ENCODE measurements at places on chromosomes 7 and 10. TPM values are rescaled to one million over a fixed set of nuclear protein-coding genes. Genes with fewer than 3 reads are reported as not detected.

DNA sequence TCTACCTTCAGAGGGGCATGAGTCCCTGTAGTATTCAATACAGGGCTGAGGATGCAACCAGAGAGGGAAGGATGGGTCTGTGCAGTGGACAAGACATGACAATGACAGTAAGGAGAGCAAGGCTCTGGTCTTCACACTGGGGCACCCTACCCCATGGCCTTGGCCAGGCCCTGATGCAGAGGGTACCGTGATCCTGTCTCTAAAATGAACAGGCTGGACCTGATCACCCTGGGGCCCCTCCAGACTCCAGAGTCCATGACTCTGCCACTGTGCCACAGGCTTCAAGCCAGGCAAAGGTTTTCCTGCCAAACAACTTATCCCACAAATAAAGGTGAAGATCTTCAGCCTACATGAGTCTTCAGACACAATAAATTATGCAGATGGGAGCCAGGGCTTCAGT, 4.9 kb downstream of the MAT1A start:
- DNase-seq, result no peak

DNA sequence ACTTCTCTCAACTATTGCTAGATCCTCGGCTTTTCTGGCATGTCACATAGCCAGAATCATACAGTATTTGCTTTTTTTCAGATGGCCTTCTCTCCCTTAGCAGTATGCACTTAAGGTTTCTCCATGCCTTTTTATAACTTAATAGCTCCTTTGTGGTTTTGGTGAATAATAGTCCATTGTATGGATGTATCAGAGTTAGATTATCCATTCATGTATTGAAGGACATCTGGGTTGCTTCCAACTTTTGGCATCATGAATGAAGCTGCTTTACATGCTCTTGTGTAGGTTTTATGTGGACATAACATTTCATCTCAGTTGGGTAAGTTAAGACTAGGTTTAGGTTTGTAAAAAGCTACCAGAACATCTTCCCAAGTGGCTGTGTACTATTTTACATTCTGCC, 4.6 kb downstream of the ATP5F1C start:
- peak; percentile 10 for DNase-seq

GRCh38 chr7:81470724-81471379, 299.0 kb downstream of the HGF start:
- no peak for DNase-seq

GRCh38 chr10:128215733-128216132, 89.5 kb upstream of the MKI67 start:
- no peak for DNase-seq

Gene CPA1
- not detected for total RNA-seq

DNA sequence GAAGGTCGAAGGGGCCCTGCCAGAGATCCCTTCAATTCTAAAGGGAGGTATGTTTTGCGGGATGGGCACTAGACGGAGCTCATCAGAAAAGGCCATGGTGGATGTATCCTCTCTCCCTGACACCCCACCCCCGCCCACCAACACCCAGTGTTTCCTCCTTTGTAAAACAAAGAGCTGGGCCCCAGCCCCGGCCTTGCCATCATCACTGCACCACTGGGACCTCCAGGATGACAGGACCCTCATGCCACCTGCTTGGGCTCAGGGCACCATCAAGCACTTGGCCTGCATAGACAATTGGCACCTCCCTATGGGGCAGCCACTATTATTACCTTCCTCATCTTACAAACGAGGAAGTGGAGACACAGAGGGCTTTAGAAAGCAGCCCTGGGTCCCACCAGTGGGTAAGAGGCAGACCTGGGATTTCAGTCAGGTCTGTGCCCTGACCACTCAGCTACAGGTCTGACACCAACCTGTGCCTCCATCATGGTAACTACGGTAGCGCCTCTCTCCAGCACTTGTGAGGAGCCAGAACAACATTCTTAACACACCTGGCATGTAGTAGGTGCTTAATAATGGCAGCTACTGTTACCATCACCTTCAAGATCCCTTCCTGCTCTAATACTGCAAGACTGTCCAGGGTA, 2.0 kb downstream of the CALML3 start:
- no peak for DNase-seq

Gene STAM
- total RNA-seq, result 9.5 TPM

DNA sequence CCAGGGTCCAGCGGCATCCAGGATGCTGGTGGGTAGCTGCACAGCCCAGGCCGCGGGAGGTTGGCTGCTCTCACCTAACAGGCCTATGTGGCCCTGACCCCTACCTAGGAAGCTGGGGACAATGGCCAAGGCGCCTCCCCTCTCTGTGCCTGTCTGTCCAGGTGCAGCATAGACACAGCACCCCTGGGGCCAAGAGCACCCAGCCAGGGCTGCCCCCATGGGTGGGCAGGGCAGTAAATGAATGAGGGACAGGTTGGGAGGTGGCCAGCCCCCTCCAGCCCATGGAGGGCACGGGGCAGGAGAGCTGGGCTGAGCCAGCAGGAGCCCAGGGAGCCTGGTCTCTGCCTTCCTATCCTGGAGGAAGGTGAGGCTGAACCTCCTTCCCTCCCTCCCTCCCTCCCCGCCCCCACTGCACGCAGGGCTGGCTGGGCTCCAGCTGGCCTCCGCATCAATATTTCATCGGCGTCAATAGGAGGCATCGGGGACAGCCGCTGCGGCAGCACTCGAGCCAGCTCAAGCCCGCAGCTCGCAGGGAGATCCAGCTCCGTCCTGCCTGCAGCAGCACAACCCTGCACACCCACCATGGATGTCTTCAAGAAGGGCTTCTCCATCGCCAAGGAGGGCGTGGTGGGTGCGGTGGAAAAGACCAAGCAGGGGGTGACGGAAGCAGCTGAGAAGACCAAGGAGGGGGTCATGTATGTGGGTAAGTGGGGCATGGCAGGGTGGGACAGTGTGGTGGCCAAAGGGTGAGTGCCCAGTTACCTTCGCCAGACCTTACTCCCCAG, at the start of gene SNCG:
TSS of gene SNCG (plus strand) at position 484 of the 785 bp plus-strand sequence. CDS start at position 583, 99 bp downstream.
- no peak for DNase-seq

DNA sequence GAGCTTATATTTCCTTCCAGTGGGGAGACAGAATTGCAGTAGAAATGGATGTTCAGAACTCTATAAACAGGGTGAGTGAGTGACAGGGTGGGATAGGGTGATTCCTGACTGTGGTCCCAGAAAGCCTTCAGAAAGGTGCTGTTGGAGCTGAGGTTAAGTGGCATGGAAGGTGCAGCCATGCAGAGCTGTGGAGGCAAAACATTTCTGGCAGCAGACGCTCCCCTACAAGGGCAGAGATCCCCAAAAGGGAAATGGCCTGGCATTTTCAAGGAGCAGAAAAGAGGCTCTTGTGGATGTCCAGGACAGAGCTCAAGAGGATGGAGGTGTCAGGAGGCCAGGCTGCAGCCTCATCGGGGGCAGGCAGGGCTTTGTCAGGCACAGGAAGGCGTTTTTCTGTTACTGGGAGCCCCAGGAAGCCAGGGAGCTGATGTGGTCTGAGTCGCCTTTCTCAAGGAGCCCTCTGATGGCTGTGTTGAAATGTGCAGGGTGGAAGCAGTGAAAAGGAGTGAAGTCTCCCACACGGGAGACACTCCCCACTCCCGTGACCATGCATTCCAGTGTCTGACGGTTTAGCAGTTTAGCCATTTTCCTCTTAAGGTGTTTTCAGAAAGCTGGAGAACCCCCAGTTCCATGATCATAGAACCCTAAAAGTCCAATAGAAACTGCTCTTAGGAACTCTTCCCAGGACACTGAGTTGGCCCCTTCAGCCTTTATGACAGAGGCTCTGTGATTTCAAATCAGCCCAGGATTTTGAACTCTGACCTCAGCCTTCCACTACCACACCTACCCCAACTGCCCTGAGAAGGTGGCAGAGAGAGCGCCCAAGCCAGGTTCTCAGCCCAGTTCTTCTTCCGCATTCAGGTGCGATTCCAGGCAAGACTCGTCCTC, 96.2 kb downstream of the C10orf105 start:
- peak; percentile 41 for DNase-seq

GRCh38 chr7:98643236-98643985, 26.3 kb downstream of the NPTX2 start:
- no peak for DNase-seq

- DNase-seq, result no peak
These were observed 65.4 kb upstream of the KIF5B start for GRCh38 chr10:32121648-32122047.

- no peak for DNase-seq
These were observed 1.3 kb upstream of the SH2D4B start for GRCh38 chr10:80536361-80536835.

Gene ASAH2
- 14.0 TPM for total RNA-seq

DNA sequence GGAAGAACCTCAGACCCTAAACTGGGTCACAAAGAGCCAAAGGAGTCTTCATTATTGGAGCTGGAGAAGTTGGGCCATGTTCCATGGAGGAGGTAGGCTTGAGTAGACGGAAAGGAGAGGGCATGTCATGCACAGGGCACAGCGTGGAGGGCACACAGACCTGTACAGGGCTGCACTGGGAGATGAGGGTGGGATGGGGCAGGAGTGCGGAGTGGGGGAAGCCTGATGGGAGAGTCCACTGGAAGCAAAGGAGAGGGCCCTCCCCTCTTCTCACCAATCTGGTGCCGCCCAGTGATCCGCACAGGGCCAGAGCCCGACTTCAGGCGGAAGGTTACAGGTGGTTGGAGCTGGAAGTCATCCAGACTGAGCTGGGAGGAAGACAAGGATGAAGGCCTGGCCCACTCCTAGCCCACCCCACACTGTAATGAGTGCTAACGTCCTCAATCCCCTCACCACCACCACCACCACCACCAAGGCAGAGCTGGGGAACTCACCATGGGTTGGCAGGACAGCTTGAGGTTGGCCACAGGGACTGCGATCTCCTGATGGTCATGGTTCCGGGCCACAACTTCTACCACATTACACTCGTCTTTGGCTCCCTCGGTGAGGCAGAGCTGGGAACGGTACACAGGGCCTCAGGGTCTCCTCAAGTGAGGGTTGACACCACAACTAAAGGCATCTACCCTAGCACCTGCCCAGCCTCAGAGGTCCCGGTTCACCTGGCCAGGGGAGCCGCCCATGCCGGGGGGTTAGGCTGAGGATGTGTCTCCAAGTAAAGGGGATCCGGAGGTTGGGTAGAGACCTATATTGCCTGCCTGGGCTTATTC, 1.0 kb downstream of the NPM3 start:
- DNase-seq, result no peak

DNA sequence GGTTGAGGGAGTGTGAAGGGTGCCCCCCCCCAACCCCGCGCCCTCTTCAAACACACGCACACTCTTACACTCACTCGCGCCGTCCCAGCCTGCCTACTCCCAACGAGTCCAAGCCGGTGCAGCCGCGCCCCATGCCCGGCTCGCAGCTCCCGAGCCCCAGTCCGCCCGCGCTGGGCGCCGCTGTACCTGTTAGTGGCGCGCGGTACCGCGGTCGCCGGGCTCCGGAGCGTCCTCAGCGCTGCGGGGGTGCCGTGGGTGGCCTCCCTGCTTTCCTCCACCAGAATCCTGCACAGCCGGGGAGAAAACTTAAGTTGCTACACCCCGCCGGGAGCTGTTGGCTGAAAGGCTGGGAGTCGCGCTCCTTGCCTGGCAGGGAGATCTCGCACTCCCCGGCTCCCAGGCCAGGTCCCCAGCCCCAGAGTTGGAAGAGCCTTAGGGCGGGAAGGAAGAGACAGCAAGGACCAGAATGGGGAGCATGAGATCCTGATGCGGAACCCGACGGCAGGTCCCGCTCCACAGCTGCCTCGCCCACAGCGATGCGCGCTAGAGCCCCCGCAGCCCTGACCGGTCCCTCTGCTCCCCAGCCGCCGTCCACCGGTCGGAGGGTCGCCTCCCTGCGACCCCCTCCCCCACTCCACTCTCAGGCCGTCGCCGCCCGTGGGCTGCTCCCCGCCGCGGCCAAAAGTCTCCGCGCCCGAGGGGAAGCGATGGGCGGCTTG, 863 bp downstream of the ST8SIA6 start:
- peak; percentile 11 for DNase-seq

- DNase-seq, result peak; percentile 15
These were observed 28.6 kb upstream of the LAMB4 start for GRCh38 chr7:108158776-108159175.

DNA sequence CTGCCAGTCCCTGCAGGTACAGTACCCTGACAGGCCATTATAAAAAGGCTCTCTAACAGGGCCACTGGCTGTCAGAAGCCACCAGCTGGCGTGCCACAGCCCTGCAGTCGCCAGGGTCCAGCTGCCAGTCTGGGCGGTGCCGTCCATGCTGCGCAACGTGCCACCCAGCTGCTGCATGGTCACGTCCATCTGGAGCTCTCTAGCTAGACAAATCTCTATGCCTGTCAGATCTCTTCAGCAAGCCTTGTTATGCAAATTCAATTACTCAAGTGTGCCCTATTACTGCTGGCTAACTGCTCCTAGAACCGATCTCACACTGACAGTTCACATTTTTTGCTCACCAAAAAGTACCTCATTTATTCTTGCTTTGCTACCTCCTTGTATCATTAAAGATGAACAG, 75.9 kb downstream of the HIBADH start:
- no peak for DNase-seq
